D341Med (cell line): ENCODE measurements at places on chromosomes 2 and 18.

GRCh38 chr18:73942081-73942625 is 205.5 kb downstream of the FBXO15 start:
- DNase-seq: no peak

GRCh38 chr2:162256591-162256991 is 13.3 kb upstream of the FAP start:
- no peak for DNase-seq

GRCh38 chr2:101912545-101912944 is 79.2 kb upstream of the IL1R2 start:
- no peak for DNase-seq

GRCh38 chr2:97742381-97742847 is 29.0 kb downstream of the ZAP70 start:
- no peak for DNase-seq

DNA sequence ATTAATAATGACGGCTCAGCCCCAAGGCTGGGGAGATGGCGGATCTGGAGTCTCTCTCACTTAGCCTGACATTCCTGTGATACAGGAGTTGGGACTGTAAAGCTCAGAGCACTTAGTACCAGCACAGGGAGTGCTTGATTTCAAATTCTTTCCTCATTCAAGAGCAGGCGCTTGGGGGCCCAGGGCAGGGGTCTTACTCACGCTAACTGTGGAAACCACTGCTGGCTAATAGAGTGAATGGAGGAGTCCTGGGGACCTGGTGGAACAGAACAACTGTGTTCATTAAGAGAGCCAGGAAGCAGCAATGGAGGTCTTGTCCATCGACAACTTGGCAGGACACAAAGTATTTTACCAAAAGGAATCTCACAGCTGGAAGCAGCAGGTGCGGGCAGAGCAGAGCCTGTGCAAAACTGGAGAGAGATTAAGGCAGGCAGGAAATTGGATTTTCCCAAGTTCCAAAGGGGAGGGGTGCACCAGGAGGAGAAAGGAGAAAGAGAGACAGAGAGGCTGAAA is 358.9 kb downstream of the TNS1 start:
- no peak for DNase-seq

GRCh38 chr2:158412206-158412605 is 44.3 kb downstream of the CCDC148 start:
- no peak for DNase-seq

- no peak for DNase-seq
Observed at GRCh38 chr2:216328347-216328746, 43.9 kb downstream of the MARCHF4 start.

GRCh38 chr2:174846941-174847938 is 83.0 kb upstream of the CHRNA1 start:
- DNase-seq: peak; percentile 26

GRCh38 chr2:152354909-152355308 is 19.9 kb downstream of the FMNL2 start:
- no peak for DNase-seq

GRCh38 chr2:29811378-29811777 is 110.0 kb downstream of the ALK start:
- DNase-seq: no peak

DNA sequence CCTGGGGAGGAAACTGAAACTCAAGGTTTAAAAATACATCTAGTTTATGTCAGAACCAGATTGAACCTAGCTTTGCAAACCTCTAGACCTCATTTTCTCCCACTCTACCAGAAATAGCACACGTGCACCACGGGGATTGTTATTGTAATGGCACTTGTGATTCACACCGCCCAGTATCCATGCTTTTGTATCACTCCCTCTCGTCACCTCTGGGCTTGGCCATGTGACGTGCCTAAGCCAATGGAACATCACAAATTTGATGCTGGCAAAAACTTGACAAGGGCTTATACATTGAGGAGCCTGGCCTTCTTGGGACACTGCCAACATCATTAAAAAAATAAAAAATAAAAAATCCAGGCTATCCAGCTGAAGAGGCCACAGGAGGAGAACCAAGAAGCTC is 495.8 kb upstream of the POU3F3 start:
- no peak for DNase-seq

- peak; percentile 86 for DNase-seq
Observed at GRCh38 chr2:161308178-161308955, at the start of gene PSMD14. Gene PSMD14, plus strand, starts transcription at chr2:161308425. Its CDS starts 10,401 bp downstream, at chr2:161318826.

GRCh38 chr2:130338793-130339345 is 3.8 kb upstream of the IMP4 start:
- DNase-seq: no peak

- DNase-seq: no peak
Observed at GRCh38 chr18:13175754-13176210, 42.8 kb upstream of the LDLRAD4 start.

- DNase-seq: peak; percentile 76
Observed at GRCh38 chr2:65055422-65056214, 598 bp upstream of the CEP68 start.

- no peak for DNase-seq
Observed at GRCh38 chr2:38500283-38500634, 102.5 kb downstream of the HNRNPLL start.

- no peak for DNase-seq
Observed at GRCh38 chr2:219334076-219334475, 1.5 kb upstream of the RESP18 start.

GRCh38 chr2:240295256-240296103 is 140.0 kb upstream of the GPC1 start:
- DNase-seq: no peak

DNA sequence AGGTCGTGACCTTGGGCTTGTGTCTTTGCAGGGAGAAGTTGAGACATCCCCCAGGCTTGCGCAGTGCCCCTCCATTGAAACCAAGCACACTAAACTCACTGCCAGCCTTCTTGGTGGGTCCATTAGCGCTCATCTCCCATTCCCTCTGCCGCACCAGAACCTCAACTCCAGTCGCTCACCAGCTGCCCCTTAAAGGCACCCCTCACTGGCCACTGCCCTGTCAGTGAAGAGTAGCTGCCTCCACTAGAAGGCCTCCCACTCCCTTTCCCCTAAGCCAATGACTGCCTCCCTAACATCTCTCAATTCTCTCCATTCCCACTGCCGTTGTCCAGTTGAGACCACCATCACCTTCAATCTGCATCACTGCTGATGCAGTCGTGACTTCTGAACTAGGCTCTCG is 114.8 kb upstream of the EPC2 start:
- no peak for DNase-seq

GRCh38 chr18:13611142-13611600 is 115.2 kb downstream of the FAM210A start:
- no peak for DNase-seq

DNA sequence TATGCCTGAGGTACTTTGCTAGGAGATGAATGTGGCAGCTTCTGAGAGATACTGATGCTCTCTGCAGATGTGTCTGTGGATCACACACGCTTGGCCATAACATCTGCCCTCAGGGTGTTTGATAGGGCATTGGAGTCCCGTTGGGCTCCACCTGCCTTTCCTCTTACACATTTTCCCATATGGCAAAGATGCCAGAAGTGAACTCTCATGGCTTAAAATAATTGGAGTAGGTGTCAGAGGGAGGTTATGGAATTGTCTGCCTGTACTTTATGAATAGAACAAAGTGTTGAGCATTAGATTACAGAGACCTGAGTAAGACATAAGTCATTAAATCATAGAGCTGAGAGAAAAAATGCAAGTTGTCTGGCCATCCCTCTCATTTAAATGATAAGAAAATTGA is 75.3 kb upstream of the PNPT1 start:
- DNase-seq: no peak

DNA sequence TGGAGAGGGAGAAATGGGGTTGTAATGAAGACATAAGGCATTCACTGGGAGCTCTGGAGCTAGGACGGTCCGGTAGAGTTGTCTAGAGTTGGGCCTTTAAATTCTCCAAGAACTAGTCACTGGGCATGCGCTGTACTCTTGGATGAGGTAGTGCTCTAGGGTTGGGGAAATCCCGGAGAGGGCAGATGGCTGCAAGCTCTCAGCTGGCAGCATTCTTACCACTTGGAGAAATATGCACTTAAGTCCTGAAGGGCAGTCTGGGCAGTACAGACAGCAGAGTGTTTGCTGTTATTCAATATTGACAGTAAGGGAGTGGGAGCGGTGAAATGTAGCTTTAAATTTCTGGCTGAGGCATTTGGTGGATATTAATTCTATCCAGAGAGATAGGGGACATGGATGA is 214.6 kb downstream of the RDH14 start:
- DNase-seq: no peak

- no peak for DNase-seq
Observed at GRCh38 chr18:2978208-2978607, 34.7 kb downstream of the LPIN2 start.

DNA sequence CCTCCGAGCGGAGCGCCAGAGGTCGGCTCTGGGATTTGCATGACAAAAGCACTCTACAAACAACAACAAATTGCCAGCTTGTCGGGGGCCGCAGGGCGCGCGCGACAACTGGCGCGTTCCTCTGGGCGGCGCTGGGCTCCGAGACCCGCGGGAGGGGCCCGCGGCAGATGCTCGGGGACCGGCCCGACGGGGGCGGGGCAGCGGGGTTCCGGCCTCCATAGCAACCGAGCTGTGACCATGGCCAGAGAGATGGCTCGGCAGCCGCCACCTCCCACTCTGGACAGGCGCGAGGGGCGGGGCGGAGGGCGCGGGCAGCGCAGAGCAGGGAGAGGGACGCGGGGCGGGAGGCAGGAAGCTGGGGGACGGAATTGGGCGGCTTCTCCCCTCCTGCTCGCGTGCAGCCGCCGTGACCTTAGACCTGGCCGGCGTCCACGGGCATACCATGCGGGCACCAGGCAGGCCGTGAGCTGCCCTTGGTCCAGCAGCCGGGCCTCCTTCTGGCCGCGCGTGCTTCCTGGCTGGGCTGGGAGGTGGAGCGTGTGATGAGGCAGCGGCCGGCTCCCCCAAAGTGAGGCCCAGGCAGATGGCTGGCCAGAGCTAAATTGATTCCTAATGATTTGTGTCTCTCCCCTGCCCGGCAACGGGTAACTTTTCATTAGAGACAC is 171.5 kb downstream of the CELF4 start:
- peak; percentile 83 for DNase-seq

GRCh38 chr2:157509744-157510143 is 65.9 kb upstream of the CYTIP start:
- DNase-seq: no peak

DNA sequence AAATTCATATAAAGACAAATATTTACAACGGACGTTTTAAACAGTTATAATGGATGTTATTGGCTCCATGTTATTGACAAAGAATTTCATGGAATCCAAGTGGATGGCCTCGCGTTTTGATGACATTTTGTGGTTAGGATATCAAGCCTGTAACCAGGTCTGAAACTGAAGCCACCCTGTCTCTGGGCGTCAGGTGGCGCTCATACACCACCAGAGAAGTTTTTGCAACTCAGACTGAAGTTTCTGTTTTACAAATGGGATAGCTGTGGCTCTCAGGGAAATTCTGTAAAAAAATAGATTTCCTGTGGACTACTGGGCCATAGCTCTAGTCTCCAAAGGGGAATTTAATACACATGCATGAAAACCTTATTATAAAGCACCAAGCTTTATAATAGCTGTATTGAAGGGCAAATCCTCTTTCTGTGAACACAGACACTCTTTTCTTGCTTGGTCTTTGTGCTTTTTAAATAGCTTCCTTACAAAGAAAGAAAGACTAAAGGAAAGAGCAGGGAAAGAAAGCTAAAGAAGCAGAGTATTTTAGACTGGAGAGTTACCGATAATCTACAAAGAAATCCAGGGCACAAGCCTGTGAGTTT is 86.7 kb downstream of the C18orf54 start:
- peak; percentile 73 for DNase-seq

DNA sequence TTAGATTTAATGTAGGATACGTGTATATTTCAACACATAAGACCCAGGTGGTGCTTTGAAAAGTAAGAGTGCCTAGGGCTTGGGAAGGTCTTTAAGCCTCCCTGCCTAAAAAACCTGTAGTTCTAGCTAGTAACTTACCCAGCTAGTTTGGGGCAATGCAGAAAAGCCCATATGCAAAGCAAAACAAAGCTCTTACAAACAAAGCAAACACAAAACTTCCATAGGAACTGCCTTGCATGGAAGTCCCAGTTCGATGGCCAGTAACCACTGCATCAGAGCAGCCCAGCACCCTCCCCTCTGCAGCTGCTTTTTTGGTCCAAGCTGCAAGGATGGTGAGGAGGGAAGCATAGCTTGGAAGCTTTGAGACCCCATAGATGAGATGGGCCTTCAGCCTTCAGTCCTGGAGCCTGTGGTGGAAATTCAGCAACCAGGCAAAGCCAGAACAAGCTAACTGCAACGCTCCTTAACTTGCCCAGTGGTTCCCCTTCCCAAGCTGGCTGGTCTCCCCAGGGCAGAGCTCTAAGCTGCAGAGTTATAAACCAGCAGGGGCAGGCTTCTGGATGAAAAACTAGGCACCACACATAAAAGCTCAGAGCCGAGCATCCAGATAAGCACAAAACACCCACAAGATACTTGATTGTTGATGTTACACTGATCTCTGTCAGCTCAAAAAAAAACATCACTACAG is 16.2 kb downstream of the C2orf76 start:
- DNase-seq: no peak

- no peak for DNase-seq
Observed at GRCh38 chr2:188404341-188405004, 112.8 kb downstream of the GULP1 start.

GRCh38 chr2:113138428-113139322 is 11.3 kb downstream of the IL1RN start:
- peak; percentile 58 for DNase-seq

- peak; percentile 82 for DNase-seq
Observed at GRCh38 chr18:42030586-42031182, 75.7 kb downstream of the PIK3C3 start.

DNA sequence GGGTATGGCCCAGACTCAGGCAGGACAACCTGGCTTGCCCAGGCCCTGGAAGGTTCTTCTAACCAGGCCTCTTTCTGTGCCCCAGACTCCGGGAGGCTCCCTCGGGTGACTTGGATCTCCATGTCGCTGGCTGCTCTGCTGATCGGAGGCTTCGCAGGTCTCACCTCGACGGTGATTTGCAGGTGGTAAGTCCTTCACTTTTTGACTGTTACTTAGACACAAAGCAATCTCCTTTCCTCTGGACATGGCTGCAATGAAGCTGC is 103.5 kb downstream of the TPO start:
- DNase-seq: no peak

DNA sequence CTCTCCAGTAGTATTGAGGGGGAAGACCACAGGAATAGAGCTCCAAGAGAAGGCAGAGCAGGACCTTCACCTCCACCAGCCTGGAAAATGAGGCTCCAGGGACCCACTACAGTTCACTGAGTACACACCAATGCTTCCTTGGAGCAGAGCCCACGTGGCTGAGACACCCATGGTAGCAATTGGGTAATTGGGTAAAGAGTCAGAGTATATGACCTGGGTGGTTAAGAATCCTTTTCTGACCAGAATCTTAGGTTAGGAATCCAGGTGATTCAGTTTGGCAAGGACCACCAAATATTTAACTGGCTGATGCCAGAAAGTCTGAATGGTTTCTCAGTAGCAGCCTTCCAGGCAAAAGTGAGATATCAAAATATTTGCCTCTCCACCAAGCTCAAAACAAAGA is 107.7 kb downstream of the MDH1 start:
- no peak for DNase-seq

- DNase-seq: no peak
Observed at GRCh38 chr18:23067236-23067635, 68.0 kb upstream of the CABLES1 start.

GRCh38 chr2:97993926-97994325 is 1.8 kb downstream of the TMEM131 start:
- no peak for DNase-seq
